ENCODE measurements at places on chromosomes 2 and 18.

- no peak for ATAC-seq
Measured at GRCh38 chr2:221480163-221480562, 91.9 kb downstream of the EPHA4 start.

- no peak for ATAC-seq
Measured at GRCh38 chr18:74282755-74283554, 8.8 kb downstream of the CYB5A start.

- ATAC-seq: no peak
Measured at GRCh38 chr2:120864981-120865380, 129.3 kb downstream of the GLI2 start.

DNA sequence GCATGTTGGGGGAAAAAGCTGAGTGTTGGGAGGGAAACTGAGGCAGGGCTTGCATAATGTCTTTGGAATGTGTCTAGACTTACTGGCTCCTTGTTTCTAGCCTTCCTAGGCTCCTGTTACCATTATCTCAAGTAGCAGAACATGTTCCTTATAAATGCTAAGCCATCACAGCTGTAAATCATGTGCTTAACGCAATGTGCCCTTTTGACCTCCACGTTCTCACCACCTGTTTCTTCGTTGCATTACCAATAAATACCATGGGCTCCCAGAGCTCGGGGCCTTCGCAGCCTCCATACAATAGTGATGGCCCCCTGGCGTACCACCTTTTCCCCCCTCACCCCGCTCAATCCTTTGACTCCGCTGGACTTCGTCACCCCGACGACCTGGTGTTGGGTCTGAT, 54.0 kb upstream of the CWC22 start:
- no peak for ATAC-seq

- ATAC-seq: no peak
Measured at GRCh38 chr2:62118160-62118559, 77.8 kb upstream of the B3GNT2 start.

- no peak for ATAC-seq
Measured at GRCh38 chr2:237896507-237896892, 37.1 kb downstream of the RAMP1 start.

- no peak for ATAC-seq
Measured at GRCh38 chr2:183040604-183041003, 2.3 kb upstream of the NCKAP1 start.

- no peak for ATAC-seq
Measured at GRCh38 chr2:196399096-196399495, 227.7 kb upstream of the STK17B start.

- ATAC-seq: no peak
Measured at GRCh38 chr2:58056192-58056916, 9.7 kb downstream of the VRK2 start.
